Body of pancreas (tissue), 4 donors: ENCODE measurements at places on chromosomes 1 and 21.

DNA sequence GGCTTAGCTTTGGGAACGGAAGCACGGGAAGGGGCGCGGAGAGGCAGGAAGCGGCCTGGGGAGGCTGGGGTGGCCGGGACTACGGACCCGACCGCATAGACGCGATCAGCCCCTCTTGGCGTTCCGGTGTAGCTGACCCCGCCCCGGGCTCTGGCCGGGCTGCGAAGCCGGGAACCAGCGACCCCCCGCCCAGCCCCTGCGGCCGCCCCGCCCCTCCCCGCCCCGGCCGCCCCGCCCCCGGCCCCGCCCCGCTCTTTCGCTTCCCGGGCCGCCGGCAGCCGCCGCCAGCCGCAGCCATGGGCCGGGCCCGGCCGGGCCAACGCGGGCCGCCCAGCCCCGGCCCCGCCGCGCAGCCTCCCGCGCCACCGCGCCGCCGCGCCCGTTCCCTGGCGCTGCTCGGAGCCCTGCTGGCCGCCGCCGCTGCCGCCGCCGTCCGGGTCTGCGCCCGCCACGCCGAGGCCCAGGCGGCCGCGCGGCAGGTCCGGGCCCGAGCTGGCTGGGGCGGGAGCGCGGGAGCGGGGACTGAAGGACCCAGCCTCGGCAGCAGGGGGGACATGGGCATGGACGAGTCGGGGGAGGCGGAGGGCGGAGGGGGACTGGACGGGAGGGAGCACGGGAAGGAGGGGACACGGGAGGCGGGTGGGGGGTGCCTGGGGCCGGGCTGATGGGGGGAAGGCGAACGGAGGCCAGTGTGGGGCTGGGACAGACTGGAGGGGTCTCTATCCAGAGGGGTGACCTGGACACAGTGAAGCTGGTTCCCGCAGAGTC lies at the start of gene SELENON:
TSS of gene SELENON (plus strand) at position 259 of the 768 bp plus-strand sequence. CDS start at position 297, 38 bp downstream.
- no peaks in the 10 kb centered on the region for H3K36me3 ChIP-seq
- peak within 1 kb of the TSS; percentile 80 for H3K27ac ChIP-seq
- peaks cover 72% of the 10 kb centered on the region for H3K4me1 ChIP-seq
- H3K4me3 ChIP-seq, result peak within 1 kb of the TSS; percentile 40
- DNase-seq, result peak; percentile 68

- no peak overlapping the region for H3K4me3 ChIP-seq
- no peaks in the 10 kb centered on the region for H3K27me3 ChIP-seq
- no peak overlapping the region for H3K27ac ChIP-seq
- DNase-seq, result no peak
These were observed 104.6 kb downstream of the TLR5 start for GRCh38 chr1:223038288-223039006.

DNA sequence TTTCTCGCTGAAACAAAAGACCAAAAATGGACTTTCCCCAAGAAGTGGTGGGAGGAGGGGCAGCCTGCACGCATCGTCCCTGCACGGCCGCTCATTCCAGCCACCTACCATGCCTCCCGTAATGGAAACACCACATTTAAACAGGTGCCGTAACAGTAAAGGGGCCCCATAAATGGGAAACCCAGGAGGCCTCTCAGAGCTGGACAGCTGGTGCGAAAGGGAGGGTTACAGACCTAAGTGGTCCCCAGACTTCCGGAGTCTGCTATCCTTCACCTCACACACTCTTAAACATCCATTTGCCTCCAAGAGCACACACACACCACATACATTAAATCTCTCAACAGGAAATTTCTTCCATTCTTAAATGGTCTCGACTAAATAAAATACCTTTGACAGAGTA lies 120.7 kb upstream of the SOD1 start:
- H3K4me1 ChIP-seq, result no peaks in the 10 kb centered on the region
- H3K4me3 ChIP-seq, result no peak overlapping the region
- DNase-seq, result no peak
- no peak overlapping the region for H3K27ac ChIP-seq
- H3K27me3 ChIP-seq, result no peaks in the 10 kb centered on the region

- H3K27ac ChIP-seq, result no peak overlapping the region
- no peak for DNase-seq
- no peaks in the 10 kb centered on the region for H3K36me3 ChIP-seq
- no peaks in the 10 kb centered on the region for H3K4me1 ChIP-seq
These were observed 35.5 kb downstream of the SDCCAG8 start for GRCh38 chr1:243291292-243291691.

DNA sequence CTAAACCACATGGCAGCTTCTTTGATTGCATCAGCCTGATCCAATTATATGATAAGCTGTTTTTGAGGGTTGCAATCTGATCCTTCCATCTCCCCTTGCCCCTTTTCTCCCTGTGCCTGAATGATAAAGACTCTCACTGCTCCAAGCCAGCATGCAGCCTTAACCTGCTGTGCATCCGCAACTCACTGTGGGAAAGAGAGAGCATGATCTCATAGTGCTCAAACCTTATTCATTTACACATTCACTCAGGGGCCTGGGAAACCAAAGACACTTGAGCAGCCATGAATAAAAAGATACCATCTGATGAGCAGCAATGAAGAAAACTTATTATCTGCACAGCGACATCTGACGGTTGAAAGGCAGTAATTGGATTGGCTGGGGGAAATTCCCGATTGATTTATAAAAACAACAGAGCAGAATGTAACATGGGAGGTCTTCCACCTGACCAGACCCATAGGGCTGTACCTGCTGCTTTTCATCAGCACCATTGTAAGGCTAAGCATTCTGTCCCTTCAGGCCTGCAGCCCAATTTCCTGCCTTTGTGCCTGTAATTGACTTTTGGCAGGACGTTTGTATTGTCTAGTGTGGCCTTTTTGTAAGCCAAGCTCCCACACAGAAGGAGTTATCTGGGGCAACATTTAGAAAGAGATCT lies 62.5 kb downstream of the KIAA0040 start:
- no peaks in the 10 kb centered on the region for H3K4me1 ChIP-seq
- no peaks in the 10 kb centered on the region for H3K36me3 ChIP-seq
- no peak for DNase-seq
- no peak overlapping the region for H3K4me3 ChIP-seq

- no peak within 1 kb of the TSS for H3K27ac ChIP-seq
- H3K4me1 ChIP-seq, result peaks cover 19% of the 10 kb centered on the region
- peaks cover 12% of the 10 kb centered on the region for H3K27me3 ChIP-seq
- no peaks in the 10 kb centered on the region for H3K36me3 ChIP-seq
- DNase-seq, result peak; percentile 12
These were observed at the start of gene NKAIN1 for GRCh38 chr1:31239653-31240241. TSS of gene NKAIN1 (minus strand) at chr1:31239887. CDS start at chr1:31239547, 340 bp downstream.

- no peak overlapping the region for H3K27ac ChIP-seq
- no peaks in the 10 kb centered on the region for H3K36me3 ChIP-seq
- H3K4me1 ChIP-seq, result no peaks in the 10 kb centered on the region
- H3K27me3 ChIP-seq, result no peaks in the 10 kb centered on the region
- peak; percentile 8 for DNase-seq
- no peak overlapping the region for H3K4me3 ChIP-seq
These were observed 651.8 kb downstream of the LMO4 start for GRCh38 chr1:87980494-87980893.

- peaks cover 17% of the 10 kb centered on the region for H3K4me1 ChIP-seq
- H3K4me3 ChIP-seq, result no peak overlapping the region
- H3K27me3 ChIP-seq, result no peaks in the 10 kb centered on the region
- no peak overlapping the region for H3K27ac ChIP-seq
These were observed 2.9 kb upstream of the SYDE2 start for GRCh38 chr1:85203573-85204171.

DNA sequence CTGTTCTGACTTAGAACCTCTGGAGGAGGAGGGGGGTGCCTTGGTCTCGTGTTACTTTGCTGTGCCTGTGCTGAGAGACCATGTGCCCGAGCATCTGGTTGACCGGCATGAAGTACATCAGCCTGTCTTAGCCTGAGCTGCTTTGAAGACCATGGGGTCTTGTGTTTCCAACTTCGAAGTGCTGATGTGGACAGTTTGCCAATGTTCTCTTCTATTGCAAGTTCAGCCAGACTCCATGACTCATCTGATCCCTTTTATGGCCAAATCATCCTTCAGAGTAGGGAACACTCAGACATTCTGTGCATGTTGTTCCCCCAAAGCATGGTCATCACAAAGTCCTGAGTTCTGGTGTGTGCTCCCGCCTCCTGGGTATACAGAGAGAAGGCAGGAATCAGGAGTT lies 6.0 kb upstream of the PLA2G2C start:
- H3K27ac ChIP-seq, result no peak overlapping the region
- no peak overlapping the region for H3K4me3 ChIP-seq
- DNase-seq, result no peak

- no peaks in the 10 kb centered on the region for H3K36me3 ChIP-seq
- DNase-seq, result no peak
- H3K27ac ChIP-seq, result no peak overlapping the region
- peaks cover 12% of the 10 kb centered on the region for H3K4me1 ChIP-seq
- H3K4me3 ChIP-seq, result no peak overlapping the region
- H3K27me3 ChIP-seq, result no peaks in the 10 kb centered on the region
These were observed 4.2 kb upstream of the BSDC1 start for GRCh38 chr1:32398401-32398800.

GRCh38 chr1:151936653-151937052 lies 27.3 kb upstream of the THEM4 start:
- DNase-seq, result no peak
- no peak overlapping the region for H3K4me3 ChIP-seq
- H3K4me1 ChIP-seq, result peaks cover 19% of the 10 kb centered on the region
